ENCODE measurements at places on chromosomes 6 and 20.

GRCh38 chr6:42279144-42279781 is 61.6 kb upstream of the MRPS10 start:
- peak; percentile 64 for DNase-seq

- DNase-seq: no peak
These were observed 32.1 kb downstream of the DAAM2 start for GRCh38 chr6:39824030-39824926.

- peak; percentile 55 for DNase-seq
These were observed 82.7 kb upstream of the DUSP22 start for GRCh38 chr6:209432-210103.

GRCh38 chr20:63236116-63236837 is 572 bp downstream of the BIRC7 start:
- DNase-seq: no peak

DNA sequence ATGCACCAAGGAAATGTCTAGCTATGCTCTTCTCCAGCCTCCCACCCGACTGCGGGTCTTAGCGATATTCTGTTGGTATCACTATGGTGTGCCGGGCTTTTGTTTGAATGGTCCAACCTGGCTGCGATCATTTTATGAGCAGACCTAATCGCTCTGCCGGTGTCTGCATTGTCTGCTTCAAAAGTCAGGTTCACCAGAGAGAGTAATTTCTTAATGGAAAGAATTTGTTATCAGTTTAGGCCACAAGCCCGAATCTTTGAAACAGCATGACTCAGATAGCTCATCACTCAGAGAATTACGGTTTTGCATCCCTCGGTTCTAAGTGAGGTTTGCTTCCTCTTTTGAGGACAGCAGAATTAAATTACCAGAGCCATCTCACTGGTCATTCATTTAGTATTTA is 521.0 kb upstream of the ARID1B start:
- no peak for DNase-seq

GRCh38 chr6:112279031-112279935 is 24.9 kb upstream of the LAMA4 start:
- no peak for DNase-seq

GRCh38 chr6:20811109-20811761 is 277.0 kb downstream of the CDKAL1 start:
- DNase-seq: no peak

DNA sequence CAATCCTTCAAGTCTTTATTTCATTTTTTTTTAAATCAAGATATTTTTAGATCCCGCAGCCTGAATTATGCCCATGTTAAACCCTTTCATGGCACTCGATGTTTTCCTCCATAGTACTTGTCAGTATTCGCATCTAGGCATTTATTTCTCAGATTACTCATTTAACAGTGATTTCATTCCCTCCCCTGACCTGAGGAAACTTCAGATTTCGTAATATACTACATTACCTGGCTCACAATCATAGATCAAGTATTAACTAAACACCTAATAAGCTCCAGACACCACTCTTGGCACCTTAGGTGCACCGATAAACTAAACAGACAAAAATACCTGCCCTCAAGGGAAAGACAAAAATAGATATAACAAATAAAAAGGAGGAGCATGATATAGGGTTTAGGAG is 413.2 kb upstream of the GJE1 start:
- DNase-seq: no peak

- DNase-seq: no peak
These were observed 182.0 kb downstream of the GPX5 start for GRCh38 chr6:28707387-28708282.

GRCh38 chr20:57780398-57780797 is 70.6 kb upstream of the PMEPA1 start:
- DNase-seq: no peak

DNA sequence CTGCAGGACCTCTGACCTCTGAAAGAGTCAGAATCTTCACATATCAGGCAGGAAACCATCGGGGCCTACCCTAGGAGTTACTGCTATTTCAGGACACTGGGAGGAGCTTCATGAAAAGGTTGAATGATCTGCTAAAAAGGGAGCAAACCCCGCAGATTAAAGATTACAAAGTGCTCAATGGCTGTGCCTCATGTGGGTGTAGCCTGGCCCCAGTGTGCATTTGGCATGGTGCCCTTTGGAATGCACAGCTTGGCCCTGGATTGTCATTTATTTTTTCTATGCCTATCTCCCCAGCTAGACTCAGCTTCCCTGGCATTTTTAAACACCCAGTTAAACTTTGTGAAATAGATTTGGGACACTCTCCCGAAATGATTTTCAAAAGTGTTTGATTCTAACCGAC is 368.5 kb upstream of the SPTLC3 start:
- DNase-seq: no peak

GRCh38 chr20:48703107-48703506 is 124.7 kb downstream of the PREX1 start:
- DNase-seq: no peak

- no peak for DNase-seq
These were observed 507.4 kb downstream of the MAFB start for GRCh38 chr20:40181676-40182075.

DNA sequence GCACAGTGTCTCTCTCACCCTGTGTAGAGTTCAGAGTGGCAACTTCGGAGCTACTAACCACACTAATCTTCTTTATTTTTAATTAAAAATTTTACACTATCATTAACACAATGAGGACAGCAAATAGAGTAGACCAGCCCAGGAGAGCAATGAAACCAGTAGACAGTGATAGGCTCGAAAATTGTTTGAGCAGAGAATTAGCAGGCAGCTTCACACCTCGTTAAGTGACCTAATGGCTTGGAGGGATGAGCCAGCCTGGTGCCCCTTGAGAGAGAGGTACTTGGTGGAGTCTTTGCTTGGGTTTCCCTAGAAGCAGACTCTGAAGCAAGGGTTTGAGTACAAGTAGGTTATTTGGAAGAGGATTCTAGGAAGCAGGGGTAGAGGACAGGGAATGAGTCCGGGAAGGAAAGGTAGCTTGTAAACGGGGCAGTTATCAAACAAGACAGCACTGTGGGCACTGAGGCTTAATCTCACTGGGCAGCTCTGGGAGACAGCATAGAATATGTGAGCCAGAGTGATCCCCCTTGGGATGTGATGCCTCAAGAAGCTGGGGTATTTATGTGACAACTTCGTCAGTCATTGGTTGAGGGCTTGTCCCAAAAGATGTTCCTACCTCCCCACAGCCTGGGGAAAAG is 146.1 kb downstream of the PCSK2 start:
- no peak for DNase-seq

- DNase-seq: no peak
These were observed 47.9 kb upstream of the CITED2 start for GRCh38 chr6:139422105-139423036.

- peak; percentile 51 for DNase-seq
These were observed 3.1 kb upstream of the ZNF831 start for GRCh38 chr20:59160389-59161115.

- DNase-seq: no peak
These were observed 38.7 kb downstream of the TTI1 start for GRCh38 chr20:37994512-37994911.

DNA sequence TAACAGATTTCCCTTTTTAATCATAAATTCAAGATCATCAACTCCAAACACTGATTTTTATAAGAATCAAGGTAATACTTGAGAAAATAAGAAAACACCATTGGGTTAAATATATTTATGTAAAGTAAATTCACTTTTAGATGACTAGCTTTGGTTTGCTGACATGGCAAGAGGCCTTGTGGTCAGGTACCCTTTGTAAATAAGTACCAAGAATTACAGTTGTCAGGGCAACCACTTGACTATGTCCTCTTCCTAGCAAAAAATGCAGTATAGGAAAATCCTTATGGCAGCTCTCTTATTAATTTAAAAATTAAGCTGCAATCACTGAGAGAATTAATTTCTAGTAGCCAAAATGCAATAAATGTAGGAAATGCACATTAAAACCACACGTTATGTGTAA is 153.8 kb downstream of the INSM1 start:
- no peak for DNase-seq

DNA sequence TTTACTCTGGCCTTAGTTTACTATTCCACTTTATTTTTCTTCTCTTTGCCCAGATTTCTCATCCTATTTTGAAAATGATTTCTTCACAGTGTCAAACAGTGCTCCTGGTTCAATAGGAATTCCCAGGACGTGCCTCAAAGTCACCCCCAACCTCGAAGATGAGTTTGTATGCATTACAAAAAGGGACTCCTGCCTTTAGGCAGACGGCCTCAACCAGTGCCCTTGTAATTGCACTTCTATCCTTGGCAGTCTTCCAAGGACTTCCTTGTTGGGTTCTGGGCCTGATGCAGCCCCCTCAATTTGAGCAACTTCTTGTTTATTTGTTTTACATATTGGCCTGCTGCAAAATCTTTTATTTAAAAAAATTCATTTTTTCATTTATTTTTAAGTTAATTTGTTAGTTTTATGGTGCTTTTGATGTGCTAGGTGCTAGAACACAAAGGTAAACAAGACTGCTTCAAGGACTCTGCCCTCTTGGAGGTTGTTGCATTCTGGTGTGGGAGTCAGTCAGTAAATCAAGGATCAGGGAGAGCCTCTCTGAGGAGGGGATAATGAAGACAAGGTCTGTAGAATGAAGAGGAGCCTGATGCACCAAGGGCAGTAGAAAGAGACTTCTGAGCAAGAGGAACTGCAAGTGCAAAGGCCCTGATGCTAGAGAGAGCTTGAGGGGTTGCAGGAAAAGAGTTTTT is 181.5 kb upstream of the LAMP5 start:
- no peak for DNase-seq

- no peak for DNase-seq
These were observed 26.2 kb downstream of the HDAC2 start for GRCh38 chr6:113944701-113945100.

DNA sequence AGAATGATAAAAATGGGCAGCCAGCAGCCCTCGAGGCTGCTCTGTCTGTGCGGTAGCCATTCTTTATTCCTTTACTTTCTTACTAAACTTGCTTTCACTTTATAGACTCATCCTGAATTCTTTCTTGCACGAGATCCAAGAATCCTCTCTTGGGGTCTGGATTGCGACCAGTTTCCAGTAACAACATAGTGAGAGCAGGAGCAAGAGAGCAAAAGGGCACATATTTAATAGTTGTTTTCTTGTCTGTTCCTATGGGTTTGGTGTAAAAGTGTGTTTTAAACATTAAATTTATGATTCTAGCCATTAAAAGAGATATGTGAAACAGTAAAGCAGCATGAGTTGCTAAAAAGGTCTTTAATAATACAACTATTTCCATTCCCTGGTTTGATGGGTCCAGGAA is 78.8 kb upstream of the OPRM1 start:
- DNase-seq: no peak

DNA sequence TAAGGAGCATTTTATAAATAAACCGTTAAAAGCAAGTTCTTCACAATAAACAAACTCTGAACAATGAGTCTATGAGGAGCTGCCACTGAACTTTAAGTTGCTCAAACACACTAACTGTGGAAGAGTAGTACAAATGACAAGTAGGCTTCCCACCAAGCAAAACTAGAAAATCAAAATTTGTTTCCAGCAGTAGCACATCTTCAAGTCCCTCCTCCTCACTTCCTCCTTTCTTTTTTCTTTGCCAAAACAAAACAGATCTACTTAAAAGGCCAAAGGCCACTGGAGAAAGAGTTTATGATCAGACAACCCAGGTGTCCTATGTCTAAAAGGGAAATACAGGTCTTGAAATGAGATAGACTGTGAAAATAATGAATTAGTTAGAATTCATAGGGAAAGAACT is 17.1 kb upstream of the FAM135A start:
- no peak for DNase-seq

DNA sequence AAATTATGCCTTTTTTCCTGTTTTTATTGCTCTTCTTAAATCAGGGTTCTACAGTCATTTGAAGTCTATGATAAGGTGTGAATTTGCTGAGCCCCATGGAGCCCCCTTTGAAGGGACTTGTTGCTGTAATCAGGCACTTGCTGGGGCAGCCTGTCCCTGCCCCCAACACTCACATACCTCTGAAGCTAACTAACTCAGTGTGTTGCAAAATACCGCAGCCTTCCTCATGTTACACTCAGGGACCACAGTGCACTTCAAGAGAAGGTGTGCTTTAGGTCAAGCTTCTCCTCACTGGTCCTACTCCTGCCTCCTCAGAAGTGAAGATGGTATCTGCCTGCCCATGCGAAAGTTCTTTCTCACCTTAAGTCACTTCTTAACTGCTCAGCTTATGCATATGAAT is 66.1 kb upstream of the GLP1R start:
- DNase-seq: no peak

DNA sequence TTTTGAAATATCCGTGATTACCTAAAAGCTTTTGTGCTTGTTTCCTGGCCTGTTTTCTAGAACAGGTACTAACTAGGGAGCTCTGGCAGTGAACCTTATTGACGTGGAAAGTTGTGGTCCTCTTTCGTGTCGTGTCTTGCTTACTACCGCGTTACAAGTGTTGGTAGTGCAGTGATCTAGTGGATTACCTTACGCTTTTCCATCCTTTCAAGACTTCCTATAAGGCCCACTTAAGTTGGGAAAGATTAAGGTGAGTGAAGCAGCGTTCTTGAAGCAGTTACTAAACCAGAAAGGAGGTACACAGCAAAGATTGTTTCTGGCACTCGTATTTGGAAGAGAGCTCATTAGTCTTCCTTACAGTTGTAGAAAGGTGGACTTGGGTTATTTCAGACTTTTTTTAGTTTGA is 1.9 kb downstream of the PNRC1 start:
- DNase-seq: peak; percentile 36

DNA sequence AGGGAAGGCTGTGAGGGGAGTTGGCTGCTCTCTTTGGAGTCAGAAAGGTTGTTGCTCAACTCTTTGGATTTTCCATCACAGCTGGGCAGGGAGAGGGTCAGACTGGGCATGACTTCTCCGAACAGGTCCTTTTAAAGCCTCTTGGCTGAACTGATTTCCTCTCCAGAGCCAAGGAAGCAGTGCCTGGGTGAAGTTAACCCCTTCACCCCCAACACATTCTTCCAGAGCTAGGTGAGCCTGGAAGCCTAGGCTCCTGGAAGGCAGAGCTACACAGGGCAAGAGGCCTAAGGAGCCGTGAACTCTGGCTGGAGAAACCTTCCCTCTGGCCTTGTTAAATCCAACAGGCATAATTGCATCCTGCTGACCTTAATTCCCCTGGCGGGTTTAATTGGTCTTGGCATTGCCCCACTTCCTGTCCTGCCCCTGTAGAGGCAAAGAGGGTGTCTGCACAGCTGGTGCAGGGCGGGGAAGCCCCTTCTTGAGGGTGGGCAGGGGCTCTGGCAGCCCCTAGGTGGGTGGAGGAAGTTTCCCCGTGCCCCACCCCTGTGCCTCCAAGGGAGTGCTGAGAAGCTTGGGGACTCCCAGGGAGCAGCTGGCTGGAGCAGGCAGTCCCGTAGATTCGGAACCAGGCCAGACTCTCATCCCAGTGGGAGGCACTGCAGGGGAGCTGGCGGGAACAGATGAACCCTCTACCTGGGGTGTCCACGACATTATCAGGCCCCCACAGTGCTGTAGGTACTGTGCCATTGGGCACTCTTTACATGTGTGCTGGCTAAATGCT is 3.6 kb upstream of the MYLK2 start:
- no peak for DNase-seq

GRCh38 chr20:50518270-50518721 is 8.1 kb downstream of the PTPN1 start:
- DNase-seq: no peak

- DNase-seq: no peak
These were observed 20.2 kb upstream of the PAQR8 start for GRCh38 chr6:52341561-52342260.

GRCh38 chr6:142631517-142632385 is 313.2 kb downstream of the HIVEP2 start:
- no peak for DNase-seq
